ENCODE measurements at places on chromosomes 6 and 20.
A peak's percentile ranks its signal among the peaks of the same experiment; 100 is the strongest.

- DNase-seq = no peak
Measured at GRCh38 chr6:138571181-138571580, 71.9 kb upstream of the NHSL1 start.

DNA sequence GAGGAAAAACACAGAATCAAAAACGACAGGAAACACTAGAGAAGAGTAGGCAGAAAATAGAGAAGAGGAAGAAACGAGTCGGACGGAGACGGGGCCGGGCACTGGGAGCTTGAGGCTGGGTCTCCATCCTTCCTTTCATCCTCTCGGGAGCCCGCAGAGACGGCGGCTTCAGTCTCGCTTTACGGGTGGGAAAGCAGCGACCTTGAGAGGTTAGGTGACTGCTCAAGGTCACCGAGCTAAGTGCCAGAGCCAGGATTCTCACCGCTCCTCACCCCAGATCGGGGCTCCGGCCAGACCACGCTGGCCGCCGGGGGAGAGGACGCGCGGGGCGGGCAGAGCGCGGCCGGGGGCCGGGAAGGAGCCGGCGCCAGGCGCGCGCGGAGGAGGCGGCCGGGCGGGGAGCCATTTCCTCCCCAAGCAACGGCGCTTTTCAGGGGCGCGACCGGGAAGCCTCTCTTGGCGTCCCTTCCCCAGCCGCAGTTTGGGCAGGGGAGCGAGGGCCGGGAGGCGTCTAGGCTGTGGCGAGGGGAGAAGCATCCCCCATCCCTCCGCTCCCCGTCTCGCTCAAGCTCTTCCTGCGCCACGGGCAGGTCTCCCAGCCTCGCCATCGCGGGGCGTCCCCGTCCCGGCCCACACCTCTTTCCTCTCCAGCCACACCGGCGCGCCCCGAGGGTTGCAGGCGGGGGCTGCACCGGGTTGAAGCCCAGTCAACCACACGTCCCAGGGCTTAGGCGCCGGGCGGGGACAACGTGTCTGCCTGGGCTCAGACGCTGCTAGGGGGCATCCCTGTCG lies 24.1 kb upstream of the MAP3K7 start:
- DNase-seq = peak; percentile 64

GRCh38 chr20:6959900-6960312 lies 192.4 kb downstream of the BMP2 start:
- DNase-seq = no peak

- DNase-seq = peak; percentile 55
Measured at GRCh38 chr6:142207265-142207877, 60.3 kb downstream of the VTA1 start.

GRCh38 chr6:113843500-113844073 lies 13.6 kb upstream of the MARCKS start:
- DNase-seq = no peak

DNA sequence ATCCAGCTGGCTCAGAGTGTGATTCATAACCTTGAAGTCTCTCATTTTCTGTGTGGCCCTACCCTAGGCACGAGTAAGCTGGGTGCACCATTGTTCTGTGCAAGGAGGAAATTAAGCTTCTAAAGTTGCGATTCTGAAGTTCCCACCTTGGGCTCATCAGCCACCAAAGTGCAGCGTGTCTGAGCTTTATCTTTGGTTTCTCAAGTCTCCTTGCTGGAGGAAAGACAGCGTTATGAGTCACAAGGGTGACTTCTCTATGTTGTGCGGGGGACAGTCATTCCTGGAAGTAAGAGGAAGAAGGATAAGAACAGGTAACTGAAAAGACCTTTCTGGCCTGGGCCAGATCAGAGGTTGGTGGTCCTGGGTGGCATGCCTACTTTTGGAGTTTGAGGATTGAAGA lies 16.8 kb downstream of the MRAP2 start:
- DNase-seq = no peak

- no peak for DNase-seq
Measured at GRCh38 chr6:82866446-82866845, 199.2 kb downstream of the UBE3D start.

GRCh38 chr6:25193460-25194171 lies 85.6 kb upstream of the CARMIL1 start:
- DNase-seq = peak; percentile 73

- no peak for DNase-seq
Measured at GRCh38 chr20:47656318-47656717, 129.0 kb downstream of the SULF2 start.

GRCh38 chr6:1626481-1626880 lies 16.8 kb downstream of the FOXC1 start:
- DNase-seq = no peak

- DNase-seq = no peak
Measured at GRCh38 chr6:6969761-6970223, 138.0 kb upstream of the RREB1 start.

- no peak for DNase-seq
Measured at GRCh38 chr6:166617359-166617758, 9.7 kb downstream of the RPS6KA2 start.
